ENCODE measurements at places on chromosomes 3 and 15. TPM values are rescaled to one million over a fixed set of nuclear protein-coding genes. Genes with fewer than 3 reads are reported as not detected.

Gene POLQ
- total RNA-seq, result 0.85 TPM

Gene EPHA3
- 0.65 TPM for total RNA-seq

Gene GATA2
- total RNA-seq, result 1.2 TPM

Gene CCR8
- not detected for total RNA-seq

Gene INSYN1
- total RNA-seq, result 6.1 TPM

Gene RLBP1
- total RNA-seq, result not detected

Gene ROPN1
- not detected for total RNA-seq

Gene GHRL
- total RNA-seq, result 0.36 TPM

Gene CCRL2
- 0.12 TPM for total RNA-seq

Gene SEC22A
- 39.4 TPM for total RNA-seq

Gene LHFPL4
- total RNA-seq, result not detected

Gene P2RY1
- total RNA-seq, result 0.24 TPM

Gene SOX14
- not detected for total RNA-seq

Gene SPTBN5
- total RNA-seq, result 0.73 TPM

Gene TRH
- not detected for total RNA-seq

Gene PLSCR2
- total RNA-seq, result not detected

Gene TMEM207
- total RNA-seq, result not detected

Gene PLA2G4D
- not detected for total RNA-seq

Gene NLGN1
- 10.9 TPM for total RNA-seq

Gene FSTL1
- 1,778 TPM for total RNA-seq
